Mesenteric fat pad (tissue), 1 donor: ENCODE measurements at places on chromosomes 3 and 15.
A peak's percentile ranks its signal among the peaks of the same experiment; 100 is the strongest.

GRCh38 chr15:40282147-40282868 lies 556 bp downstream of the ANKRD63 start:
- no peak for DNase-seq

GRCh38 chr3:131174752-131175151 lies 148.1 kb downstream of the NEK11 start:
- no peak for DNase-seq

GRCh38 chr3:141336672-141337522 lies 31.4 kb upstream of the ZBTB38 start:
- DNase-seq = no peak

GRCh38 chr3:4147556-4148118 lies 155.5 kb upstream of the SETMAR start:
- DNase-seq = no peak

DNA sequence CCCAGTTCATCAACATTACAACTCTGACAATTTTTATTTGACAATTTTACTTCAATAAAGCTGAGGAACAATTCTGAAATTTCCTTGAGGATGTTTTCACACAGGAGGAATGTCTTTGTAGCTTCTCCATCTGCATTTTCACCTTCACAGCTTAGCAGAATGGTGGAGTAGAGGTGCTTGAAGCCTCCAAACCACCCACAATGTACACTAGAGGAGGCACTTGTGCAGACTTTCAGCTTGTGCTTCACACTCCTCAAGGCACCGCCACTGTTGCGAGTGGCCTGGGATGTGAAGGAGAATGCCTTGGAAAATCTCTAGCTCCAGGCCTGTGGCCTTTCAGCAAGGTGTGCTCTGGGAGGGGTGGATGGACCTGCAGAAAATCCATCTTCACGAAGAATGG lies 181.9 kb downstream of the EPHB1 start:
- DNase-seq = no peak

- DNase-seq = no peak
Measured at GRCh38 chr3:73384091-73384906, 240.4 kb downstream of the PDZRN3 start.

- no peak for DNase-seq
Measured at GRCh38 chr15:75107908-75108838, 84.8 kb downstream of the PPCDC start.

GRCh38 chr3:22495791-22496190 lies 707.3 kb upstream of the UBE2E2 start:
- no peak for DNase-seq

DNA sequence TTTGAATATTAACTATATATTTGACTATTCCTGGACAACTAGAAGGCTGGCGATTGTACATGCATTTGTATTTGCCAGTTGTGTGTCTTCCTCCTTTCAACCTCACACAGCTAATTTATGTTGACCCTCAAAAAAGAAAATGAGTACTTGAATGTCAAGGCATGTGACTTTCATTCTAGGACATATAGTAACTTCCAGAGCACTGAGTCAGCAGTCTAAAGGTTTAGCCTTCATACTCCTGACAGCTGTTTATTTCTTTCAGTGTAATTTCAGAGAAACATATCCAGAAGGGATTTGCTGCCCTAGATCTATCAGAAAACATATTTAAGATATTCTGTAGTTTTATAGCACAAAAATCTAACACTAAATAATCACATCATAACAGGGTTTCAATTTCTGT lies 74.6 kb upstream of the GOLGA8J start:
- no peak for DNase-seq

DNA sequence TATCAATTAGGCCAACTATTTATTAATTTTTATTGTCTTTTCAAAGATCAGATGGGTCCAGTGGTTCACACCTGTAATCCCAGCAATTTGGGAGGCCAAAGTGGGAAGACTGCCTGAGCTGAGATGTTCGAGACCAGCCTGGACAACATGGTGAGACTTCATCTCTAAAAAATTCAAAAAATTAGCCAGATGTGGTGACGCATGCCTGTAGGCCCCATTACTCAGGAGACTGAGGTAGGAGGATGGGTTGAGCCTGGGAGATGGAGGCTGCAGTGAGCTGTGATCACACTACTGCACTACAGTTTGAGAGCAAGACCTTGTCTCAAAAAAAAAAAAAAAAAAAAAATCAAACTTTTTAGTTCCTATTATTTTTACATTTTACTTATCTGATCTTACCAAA lies 8.2 kb downstream of the AP3S2 start:
- DNase-seq = no peak

DNA sequence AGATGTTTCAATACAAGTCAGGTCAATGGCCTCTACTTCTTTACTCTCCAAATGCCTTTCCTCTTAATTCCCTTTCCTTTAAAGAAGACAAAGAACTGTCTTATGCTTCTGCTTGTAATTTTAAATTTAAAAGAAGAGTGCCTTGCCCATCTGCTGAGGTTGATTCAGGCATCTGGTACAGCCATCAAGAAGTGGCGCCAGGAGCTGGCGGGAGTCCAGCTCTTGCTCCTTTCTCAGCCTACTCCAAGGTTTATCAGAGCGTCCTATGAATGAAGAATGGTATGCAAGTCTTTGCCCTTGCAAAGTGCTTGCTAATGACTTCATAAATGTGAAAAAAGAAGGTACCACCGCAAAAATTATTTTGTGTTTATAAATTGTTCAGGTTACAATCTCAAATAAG lies 294.6 kb upstream of the TGFBR2 start:
- DNase-seq = no peak

- no peak for DNase-seq
Measured at GRCh38 chr15:52016316-52016715, 2.7 kb upstream of the MAPK6 start.

DNA sequence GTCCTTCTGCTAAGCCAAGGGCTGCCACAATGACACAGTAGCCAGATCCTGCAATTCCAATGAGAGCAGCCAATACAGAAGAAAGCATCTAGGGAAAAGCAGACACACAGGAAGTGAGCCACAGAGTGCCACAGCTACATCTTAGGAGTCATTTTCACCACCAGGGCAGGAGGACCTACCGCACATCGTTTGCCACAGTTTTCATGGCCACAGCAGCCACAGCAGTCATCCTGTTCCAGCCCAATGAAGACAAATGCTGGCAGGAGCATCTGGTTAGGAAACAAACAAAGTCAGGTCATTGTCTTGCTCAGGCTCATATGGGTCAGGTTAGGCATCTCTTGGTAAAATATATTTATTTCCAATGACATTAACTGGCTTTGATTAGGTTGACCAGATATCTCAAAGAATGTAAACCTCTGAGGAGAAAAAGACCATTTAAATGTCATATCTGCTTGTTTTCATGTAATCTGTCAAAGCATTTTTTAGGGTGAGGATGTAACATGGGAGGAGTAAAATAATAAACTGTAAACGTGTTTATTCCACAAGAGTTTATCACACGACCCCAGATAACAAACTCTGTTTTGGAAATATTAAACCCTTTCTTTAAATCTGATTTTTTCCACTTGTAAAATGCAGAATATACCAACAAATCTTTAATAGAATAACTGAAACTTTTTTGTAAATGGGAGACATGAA lies 1.8 kb downstream of the TM4SF1 start:
- DNase-seq = no peak

DNA sequence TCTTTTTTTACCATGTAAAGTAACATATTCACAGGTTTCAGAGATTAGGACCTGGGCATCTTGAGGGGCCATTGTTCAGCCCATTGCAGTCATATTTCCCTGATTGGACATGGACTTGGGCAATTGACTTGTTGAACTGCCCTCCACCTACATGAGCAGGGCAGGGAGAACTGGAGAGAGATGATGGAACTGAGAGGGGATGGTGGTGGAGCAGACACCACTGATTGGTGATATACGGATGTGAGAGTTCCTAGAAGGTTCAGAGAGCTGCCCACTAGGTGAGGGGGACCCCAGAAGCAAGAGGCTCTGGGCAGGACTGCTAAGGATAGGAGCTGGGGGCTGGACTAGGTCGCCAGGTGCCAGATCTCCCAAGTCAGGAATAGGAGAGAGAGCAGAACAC lies 37.8 kb upstream of the SIAH2 start:
- no peak for DNase-seq

DNA sequence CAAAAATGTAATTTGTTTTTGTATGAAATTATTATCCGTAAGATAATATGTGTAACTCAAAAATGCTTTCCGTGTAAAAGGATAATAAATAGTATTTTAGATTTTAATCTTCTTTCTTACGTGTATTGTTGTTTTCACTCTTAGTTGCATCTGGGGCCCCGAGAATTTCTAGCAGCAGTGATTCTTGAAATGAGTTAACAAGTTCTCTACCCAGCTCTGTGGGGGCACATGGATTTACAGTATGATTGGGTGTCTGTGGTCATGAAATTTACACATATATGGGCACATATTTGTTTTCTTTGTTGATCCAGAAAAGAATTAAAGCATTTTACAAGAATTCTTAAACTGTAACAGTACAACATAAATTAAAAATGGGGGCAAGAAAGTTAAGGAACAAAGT lies 145.9 kb upstream of the LRRFIP2 start:
- DNase-seq = no peak

DNA sequence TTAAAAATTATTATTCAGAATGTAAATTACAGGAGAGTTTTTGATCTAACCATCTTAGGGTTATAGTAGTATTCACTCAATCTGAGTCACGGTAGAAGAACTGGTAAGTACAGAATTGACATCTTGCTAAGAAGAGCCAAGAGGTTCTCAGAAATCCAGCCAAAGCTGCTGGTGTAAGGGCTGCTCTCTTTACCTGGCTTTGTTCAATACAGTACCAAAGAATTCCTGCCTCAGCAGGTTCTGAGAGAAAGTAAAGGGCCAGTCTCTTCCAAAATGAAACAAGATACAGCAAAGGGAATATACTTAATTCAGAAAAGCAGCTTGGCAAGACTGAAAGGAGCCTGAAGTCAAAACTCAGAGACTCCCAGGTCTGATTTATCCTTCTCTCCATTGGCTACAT lies 193.1 kb downstream of the TNIK start:
- DNase-seq = no peak

- DNase-seq = no peak
Measured at GRCh38 chr3:181176601-181177000, 187.1 kb upstream of the DNAJC19 start.

GRCh38 chr3:159273608-159274007 lies 471.8 kb downstream of the MFSD1 start:
- no peak for DNase-seq

GRCh38 chr3:177448987-177449359 lies 251.7 kb upstream of the TBL1XR1 start:
- no peak for DNase-seq

GRCh38 chr3:182000447-182000846 lies 288.7 kb downstream of the SOX2 start:
- no peak for DNase-seq

GRCh38 chr3:120773932-120774331 lies 31.4 kb downstream of the GTF2E1 start:
- DNase-seq = no peak

GRCh38 chr3:136664771-136665170 lies 87.4 kb downstream of the STAG1 start:
- no peak for DNase-seq

DNA sequence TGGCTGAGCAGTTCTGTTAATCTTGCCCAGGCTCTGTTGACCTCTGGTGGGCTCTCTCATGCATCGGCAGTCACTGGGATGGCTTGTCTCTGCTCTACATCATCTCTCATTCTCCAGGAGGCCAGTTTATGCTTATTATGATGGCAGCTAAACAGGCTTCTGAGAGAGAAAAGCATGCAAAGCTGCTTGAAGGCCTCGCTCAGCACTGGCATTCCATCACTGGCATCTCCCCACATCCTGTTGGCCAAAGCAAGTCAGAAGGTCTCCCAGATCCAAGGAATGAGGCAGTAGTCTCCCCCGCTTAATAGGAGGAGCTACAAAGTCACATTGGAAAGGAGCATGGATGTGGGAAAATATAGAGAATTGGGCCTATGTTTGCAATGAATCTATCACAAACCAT lies 212.6 kb downstream of the ZNF621 start:
- DNase-seq = no peak

- DNase-seq = peak; percentile 18
Measured at GRCh38 chr15:99006146-99006545, 1.4 kb downstream of the PGPEP1L start.

DNA sequence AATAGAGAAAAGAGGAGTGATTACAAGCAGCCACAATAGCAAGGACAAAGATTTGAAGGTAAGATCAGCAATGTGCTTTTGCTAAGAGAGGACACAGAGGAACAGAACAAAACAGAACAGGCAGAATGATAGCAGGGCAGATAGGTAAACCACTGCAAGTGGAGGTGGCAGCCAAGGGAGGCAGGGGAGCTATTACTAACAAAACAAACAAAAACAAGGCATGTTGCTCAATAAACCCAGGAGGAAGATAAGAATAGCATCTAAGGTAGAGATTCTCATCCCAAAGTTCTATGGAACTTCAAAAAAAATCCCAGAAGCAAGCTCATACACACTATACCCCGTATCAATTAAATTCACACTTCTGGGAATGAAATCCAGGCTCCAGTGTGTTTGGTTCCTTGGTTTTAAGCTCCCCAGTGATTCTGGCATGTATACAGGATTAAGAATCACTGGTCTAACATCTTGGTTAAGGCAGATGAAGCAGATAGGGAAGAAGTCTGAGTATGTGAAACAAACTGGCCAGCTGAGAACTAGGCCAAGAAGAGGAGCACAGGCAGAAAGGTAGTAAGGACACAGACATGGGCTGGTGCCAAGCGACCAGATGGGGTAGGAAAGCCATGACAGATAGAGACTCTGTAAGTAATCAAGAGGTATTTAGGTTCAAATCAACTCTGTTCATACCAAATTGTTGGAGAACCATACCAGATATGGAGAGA lies 189.2 kb downstream of the DTWD1 start:
- no peak for DNase-seq

- no peak for DNase-seq
Measured at GRCh38 chr3:60095516-60095915, 1045.7 kb upstream of the CFAP20DC start.

- DNase-seq = no peak
Measured at GRCh38 chr3:62159709-62160092, 213.6 kb downstream of the FEZF2 start.

GRCh38 chr3:114043205-114043604 lies 13.1 kb downstream of the CCDC191 start:
- no peak for DNase-seq

DNA sequence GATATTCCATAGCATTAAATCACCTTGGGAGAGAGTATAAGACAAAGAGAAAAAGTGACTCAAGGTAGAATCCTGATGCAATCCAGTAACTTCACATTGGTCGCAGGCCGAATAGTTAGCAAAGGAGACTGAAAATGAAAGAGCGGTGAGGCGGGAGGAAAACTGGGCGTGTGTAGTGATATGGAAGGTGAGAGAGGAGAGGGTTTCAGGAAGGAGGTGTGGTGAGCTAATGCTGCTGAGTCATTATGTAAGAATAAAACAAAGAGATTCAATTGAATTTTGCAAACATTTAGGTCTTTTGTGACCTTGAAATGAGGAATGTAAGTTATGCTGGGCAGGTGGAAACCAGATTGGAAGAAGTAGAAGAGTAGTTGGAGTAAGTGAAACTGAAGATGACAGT lies 235.3 kb downstream of the C3orf38 start:
- no peak for DNase-seq

GRCh38 chr3:128555098-128555825 lies 62.3 kb upstream of the GATA2 start:
- peak; percentile 91 for DNase-seq
